H1 (cell line): ENCODE measurements at places on chromosomes 6 and 20. TPM values are rescaled to one million over a fixed set of nuclear protein-coding genes. Genes with fewer than 3 reads are reported as not detected.

The TEAD3 gene
- 20.1 and 31.0 TPM in 2 replicates for polyA plus RNA-seq

The DST gene
- polyA plus RNA-seq = 49.4 and 50.6 TPM in 2 replicates

The CCN2 gene
- polyA plus RNA-seq = 25.0 and 47.5 TPM in 2 replicates

The INSM1 gene
- 0.86 and 1.4 TPM in 2 replicates for polyA plus RNA-seq

The SLC52A3 gene
- 2.3 and 4.2 TPM in 2 replicates for polyA plus RNA-seq

The AGER gene
- 3.8 and 5.5 TPM in 2 replicates for polyA plus RNA-seq

The GSTA2 gene
- 0.05 TPM in 1 of 2 replicates, not detected in the other for polyA plus RNA-seq

The PRRT1 gene
- polyA plus RNA-seq = 0.71 and 1.4 TPM in 2 replicates

The RBPJL gene
- polyA plus RNA-seq = 1.3 and 1.5 TPM in 2 replicates

The COL21A1 gene
- 0.75 and 1.6 TPM in 2 replicates for polyA plus RNA-seq

The PNPLA1 gene
- not detected in 2 replicates for polyA plus RNA-seq

The NFKBIL1 gene
- polyA plus RNA-seq = 7.5 and 17.0 TPM in 2 replicates
